NCI-H69 (cell line): ENCODE measurements at places on chromosomes 12 and 14.
A peak's percentile ranks its signal among the peaks of the same experiment; 100 is the strongest.

DNA sequence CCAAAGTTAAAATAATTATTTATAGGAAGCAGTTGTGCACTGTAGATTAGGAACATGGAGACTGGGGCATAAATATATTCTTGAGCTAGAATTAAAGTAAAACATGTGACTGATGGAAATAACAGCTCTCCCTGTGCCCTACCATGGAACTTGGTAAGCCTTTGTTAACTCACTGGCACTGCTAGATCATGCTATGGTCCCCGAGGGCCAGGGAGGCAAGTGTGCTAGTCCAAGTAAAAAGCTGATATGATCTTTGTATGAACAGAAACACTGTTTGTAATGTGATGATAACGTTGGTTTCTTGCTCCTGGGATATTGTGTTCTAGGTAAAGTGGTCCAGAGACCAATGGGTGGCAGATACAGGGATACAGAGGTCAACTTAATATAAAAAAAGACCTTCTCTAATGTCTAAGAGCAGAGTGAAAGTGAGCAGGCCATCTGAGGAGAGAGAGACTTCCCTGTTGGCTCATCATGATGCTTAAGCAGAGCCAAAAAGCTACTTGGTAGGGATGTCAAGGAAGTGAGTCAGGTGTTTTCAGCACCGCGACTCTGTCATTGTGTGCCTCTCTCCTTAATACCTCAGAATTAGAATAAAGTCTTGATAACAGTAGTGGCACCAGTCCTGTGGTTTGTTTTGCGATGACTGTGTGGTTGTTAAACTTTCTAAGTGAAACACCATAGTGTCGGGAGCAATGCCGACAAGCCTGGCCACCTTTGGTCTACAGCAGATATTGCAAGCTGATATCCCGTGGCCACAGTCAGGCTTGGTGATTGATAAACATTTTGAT is 27.6 kb downstream of the BICD1 start:
- DNase-seq = peak; percentile 65

DNA sequence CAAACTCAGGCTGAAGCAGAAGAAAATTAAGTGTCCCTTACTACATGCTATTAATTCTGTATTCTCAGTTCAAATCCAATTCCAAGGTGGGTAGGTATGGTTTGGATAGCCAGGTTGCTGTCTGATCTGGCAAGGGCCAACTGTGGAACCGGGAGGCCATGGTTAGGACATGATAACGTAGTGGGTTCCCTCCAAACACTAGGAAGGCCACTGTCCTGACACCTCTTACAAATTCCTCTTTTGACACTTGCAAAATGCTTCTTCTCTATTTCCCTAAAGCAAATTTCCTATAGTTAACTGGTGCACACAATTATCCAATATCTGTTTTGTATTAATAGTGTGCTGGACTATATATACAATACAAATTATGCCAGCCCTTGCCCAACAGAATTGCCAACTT is 70.8 kb downstream of the RNF34 start:
- DNase-seq = no peak

DNA sequence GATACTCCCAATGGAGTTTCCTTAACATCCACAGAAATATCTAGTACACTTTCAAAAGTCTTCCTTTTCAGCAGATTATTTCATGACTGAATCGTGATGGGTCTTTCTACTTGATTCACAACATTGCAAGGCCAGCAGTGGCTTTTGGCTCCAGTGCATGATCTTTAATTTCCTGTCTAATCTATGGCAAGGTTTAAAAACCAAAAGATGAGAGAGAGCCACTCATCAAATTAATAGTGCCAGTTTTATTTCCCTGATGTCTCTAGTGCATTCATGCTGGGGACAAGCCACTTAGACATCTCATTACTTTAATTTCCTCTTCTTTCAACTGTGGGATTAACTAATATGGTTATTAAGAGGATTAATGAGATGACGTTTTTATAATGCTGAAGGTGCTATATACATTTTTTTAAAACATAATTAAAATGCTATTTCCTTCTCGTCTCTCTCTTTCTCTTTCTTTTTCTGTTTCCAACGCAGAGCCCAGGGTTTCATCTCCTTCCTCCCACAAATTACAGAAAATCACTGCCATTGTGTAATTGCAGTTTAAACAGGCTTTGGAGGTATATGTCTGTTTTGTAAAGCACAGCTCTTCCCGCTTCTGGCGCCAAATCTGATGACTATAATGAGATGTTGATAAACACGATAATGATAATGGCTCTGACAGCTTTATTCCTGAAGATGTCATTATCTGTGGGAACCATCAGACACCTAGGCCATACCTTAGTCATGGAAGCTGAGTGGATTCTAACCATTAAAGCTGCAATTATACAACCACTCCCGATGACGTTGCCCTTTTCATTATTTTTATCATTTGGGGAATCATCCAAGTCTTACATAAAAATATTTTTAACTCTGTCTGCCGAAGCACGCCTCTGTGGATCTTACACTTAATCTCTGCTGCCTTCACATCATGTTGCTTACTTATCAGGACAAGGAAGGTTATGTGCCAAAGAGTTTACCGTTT is 103.1 kb upstream of the PPM1H start:
- DNase-seq = peak; percentile 95

DNA sequence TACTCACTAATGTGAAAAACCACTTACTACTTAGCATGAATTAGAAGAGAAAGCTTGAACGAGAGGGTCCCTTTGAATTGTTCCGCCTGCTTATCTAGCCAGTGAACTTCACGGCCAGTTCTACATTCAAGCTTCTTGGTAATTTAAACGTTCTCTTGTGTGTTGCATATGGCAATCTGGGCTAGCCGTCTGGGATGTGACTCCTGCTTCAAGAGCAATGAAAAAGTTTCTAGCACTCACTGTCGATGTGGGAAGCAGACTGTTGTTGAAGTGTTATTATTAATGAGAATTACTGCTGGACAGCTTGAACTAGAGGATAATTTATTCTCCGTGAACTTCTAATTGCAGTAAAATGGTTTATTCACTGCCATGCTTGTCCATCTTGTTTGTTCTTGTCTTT is 93.9 kb downstream of the SLC15A5 start:
- no peak for DNase-seq

GRCh38 chr14:34035177-34035933 is 84.5 kb upstream of the EGLN3 start:
- no peak for DNase-seq

DNA sequence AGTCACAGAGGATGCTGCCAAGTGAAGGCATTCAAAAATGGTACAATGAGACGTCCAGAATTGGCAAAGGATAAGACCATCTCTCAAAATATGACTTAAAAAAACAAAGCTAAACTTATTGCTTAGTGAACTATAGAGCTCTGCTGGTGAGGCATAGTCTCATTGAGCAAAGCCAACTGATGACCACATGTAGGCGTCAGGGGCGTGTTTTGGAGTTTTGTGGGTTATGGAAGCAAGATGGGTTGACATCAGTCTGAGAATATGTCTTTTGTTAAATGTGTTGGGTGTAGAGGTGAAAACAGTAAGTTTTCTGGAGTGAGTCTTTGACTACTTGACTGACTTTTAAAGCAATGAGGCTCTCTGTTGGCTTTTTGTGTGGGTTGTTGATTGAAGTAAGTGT is 47.2 kb downstream of the ATL1 start:
- no peak for DNase-seq

GRCh38 chr12:62848418-62848817 is 86.5 kb downstream of the PPM1H start:
- no peak for DNase-seq

- no peak for DNase-seq
Observed at GRCh38 chr14:22188318-22188717, 400.7 kb downstream of the DAD1 start.

- DNase-seq = peak; percentile 27
Observed at GRCh38 chr12:47870175-47870781, 34.5 kb downstream of the VDR start.

DNA sequence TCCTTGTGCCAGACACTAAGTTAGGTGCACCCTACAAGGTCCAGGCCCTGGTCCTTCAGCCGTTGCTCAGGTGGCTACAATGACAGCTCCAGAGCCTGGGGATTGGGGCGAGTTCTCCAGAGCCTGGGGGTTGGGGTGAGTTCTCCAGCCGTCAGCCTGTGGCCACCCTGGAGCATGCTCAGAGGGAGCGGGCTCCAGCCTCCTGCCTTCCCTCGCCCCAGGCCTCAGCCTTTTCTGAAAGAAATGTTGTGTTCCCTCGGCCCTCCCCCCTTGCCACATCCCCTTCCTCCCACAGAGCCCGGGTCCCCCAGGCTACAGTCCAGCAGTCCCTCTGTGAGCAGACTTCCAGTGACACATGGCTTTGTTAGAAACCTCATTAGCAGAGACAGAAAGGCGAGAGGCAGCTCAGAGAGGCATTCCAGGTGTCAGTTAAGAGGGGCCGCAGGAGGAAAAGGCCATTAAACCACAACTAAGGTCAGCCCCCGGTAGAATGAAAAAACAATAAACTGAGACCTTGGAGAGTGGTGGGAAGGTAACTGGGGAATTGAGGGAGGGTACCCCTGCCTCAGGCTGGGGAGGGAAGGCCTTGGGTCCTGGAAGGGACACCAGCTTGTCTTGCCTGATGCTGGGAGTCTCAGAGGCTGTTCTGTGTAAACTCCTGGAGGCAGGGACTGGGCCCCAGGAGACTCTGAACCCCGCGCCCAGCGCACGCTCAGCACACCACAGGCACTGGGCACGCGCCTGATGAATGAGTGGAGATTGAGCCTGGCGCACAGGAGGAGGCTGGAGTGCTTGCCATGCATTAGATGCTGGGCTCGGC is 23.1 kb upstream of the COL2A1 start:
- DNase-seq = peak; percentile 40

- DNase-seq = peak; percentile 54
Observed at GRCh38 chr14:21070083-21070609, at the start of gene ARHGEF40. ARHGEF40 (plus strand) TSS chr14:21070304; CDS start chr14:21070397, 93 bp downstream.
